Effector memory CD4-positive, alpha-beta T cell (primary cell): ENCODE measurements at places on chromosomes 12 and 14.

DNA sequence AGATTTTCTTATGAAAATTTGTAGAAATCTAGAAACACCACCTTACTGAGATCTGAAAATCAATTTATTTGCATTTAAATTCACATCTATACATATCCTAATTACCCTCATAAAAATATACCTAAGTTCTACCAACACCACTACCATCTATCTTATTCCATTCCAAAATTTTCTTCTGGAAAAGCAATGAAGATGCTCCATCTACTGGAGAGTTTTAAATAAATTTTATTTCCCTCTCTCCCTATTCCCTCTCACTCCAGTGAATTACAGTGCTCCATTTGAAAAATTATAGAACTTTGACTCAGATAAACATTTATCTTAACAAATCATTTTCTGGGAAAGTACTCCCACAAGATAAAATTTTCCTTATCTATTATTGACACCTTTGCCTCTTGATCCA is 2.3 kb upstream of the C14orf39 start:
- peaks cover 6% of the 10 kb centered on the region for H3K27me3 ChIP-seq
- H3K27ac ChIP-seq = no peak overlapping the region
- H3K4me3 ChIP-seq = no peak overlapping the region
- no peak for DNase-seq

DNA sequence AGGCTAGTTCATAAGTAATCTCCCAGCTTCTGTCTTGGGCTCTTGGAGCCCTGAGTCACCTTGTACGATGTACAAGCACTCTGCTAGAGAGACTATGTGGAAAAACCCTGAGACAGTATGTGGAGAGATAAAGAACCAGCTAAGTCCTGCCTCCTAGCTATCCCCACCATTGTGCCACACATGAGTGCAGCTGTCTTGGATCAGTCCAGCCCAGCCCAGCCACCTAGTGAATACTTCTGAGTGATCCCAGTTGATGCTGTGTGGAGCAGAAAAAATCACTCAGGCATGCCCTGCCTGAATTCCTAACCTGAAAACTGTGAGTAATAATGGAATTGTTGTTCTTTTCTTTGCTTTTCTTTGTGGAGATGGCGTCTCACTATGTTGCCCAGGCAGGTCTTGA is 5.1 kb upstream of the SERPINA6 start:
- H3K27ac ChIP-seq = no peak overlapping the region
- no peak for DNase-seq
- no peaks in the 10 kb centered on the region for H3K4me1 ChIP-seq
- no peaks in the 10 kb centered on the region for H3K36me3 ChIP-seq
- no peak overlapping the region for H3K4me3 ChIP-seq

DNA sequence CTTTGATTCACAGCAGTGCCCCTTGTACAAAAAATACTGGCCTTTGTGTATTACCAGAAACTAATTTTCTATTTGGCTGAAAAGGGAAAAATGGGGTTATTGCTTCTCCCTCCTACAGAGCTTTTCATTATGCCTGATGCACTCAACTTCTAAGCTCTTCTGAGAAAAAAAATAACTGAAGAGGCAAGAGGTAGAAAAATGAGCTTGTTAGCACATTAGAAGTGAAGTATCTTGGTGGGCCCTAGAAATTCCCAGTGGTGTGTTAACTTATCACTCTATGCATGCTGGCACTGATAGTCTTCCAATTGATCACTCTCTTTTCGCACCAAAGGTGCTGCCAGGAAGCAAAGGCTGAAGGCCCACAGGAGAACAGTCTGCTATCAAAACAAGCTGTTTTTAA is 17.1 kb downstream of the INSM2 start:
- no peaks in the 10 kb centered on the region for H3K27me3 ChIP-seq
- no peaks in the 10 kb centered on the region for H3K4me1 ChIP-seq
- H3K4me3 ChIP-seq = no peak overlapping the region
- DNase-seq = no peak
- H3K27ac ChIP-seq = no peak overlapping the region
- no peaks in the 10 kb centered on the region for H3K36me3 ChIP-seq

DNA sequence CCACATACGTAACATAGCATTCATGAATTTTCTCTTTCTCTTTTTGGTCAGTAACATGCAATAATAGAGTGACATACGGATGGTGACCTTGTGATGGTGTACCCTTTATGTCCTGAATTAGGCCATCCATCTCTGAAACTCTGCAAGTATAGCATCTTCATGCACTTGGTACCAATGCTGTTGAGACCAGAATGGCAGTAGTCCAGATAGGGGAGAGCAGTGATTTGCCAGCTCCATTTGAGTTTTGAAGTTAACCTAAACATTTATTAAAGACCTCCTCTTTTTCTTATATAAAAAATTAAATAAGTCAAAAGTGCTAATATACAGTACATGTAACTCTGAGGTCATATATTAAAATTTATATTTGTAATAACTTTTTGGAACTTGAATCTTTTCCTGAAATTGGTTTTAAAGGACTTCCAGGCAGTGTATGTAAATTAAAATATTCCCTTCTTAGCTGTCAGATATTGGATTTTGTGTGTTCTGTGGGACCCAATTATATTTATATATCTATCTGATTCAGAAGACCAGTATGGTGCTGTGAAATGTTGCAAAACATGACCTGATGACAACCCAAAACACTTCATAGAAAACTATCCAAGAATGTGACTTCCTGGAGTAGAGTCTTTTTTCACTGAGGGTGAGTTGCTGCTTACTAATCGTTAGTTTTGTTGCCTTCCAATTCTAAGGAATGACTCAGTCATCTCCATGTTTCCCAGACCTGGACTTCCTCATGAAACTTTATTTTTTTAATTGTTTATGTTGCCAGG is 3.5 kb downstream of the ELK3 start:
- H3K36me3 ChIP-seq = no peaks in the 10 kb centered on the region
- H3K4me1 ChIP-seq = peaks cover 41% of the 10 kb centered on the region
- no peak for DNase-seq
- peak overlapping the region; percentile 85 for H3K27ac ChIP-seq
- peak overlapping the region; percentile 60 for H3K4me3 ChIP-seq

DNA sequence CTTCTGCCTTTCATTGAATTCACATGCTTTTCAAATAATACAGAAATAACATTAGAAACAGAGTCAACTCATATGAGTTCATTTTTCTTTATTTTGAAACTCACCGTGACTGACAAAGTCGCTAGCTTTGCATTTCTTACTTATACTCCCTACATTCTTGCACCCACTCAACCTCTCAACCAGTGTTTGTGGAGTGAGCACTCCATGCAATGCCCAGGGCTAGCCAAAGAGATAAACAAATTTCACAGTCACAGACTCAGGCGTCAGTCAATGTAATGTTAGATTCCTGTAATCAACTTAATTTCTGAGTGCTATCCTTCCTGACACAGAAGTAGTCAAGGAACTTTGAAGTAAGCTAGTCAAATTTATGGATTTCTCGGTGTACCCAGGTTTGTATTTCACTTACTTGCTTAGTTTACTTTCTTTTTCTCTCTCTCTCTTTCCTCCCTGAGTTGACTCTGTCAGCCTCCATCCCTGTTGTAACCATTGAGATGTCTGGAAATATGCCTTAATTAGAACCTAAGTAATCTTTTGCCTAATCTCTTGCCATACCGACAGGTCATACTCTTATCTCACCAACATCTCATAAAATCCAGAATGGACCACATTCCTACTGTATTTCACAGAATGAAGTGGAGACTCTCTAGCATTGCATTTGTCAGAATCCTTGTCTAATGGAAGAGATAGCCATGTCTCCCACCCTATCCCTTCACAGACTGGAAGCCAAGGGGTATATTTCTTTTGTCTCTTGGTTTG is 413.0 kb downstream of the AEBP2 start:
- H3K27ac ChIP-seq = no peak overlapping the region
- no peak for DNase-seq
- H3K4me3 ChIP-seq = no peak overlapping the region
- H3K4me1 ChIP-seq = no peaks in the 10 kb centered on the region

DNA sequence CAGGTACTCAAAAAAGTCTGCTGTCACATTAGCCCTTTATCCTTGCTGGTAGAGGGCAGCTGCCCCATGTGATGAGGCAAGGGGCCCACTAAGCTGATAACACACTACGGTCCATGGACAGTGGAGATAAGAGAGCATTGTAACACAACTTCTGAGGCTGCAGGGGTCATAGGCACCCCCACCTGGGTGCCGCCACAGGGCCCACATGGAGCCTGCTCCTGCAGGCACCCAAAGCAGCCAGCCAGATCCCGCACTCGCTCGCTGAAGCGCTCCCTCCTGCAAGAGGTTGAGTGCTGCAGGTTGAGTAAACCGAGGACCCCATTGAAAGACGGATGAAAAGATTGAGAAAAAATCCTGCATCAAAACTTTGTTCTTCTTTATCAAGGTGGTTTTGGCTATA is 566.3 kb upstream of the NOVA1 start:
- no peak overlapping the region for H3K4me3 ChIP-seq
- H3K27me3 ChIP-seq = no peaks in the 10 kb centered on the region
- no peak overlapping the region for H3K27ac ChIP-seq
- H3K36me3 ChIP-seq = no peaks in the 10 kb centered on the region
- H3K4me1 ChIP-seq = no peaks in the 10 kb centered on the region
- DNase-seq = no peak

DNA sequence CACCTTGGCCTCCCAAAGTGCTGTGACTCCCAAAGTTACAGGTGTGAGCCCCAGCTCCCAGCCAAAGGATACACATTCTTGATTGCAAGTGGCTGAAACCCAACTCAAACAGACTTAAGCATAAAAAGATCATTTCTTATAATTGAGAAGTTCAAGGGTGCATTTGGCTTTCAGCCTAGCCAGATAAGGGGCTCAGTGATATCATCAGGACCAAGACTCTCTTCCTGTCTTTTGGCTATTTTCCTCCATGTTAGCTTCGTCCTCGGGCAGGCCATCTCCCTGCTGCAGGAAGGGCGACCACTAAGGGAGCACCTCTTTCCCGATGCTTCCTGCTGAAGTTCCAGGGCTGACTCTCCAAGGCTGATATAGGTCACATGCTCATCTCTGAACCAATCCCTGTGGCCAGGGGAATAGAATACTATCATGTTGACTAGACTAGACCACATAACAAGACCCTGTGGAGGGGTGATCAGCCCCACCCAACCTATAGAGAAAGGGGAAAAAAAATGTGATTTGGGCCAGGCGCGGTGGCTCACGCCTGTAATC is 9.8 kb upstream of the KRT8 start:
- H3K27ac ChIP-seq = no peak overlapping the region
- no peaks in the 10 kb centered on the region for H3K27me3 ChIP-seq
- no peak overlapping the region for H3K4me3 ChIP-seq
- no peaks in the 10 kb centered on the region for H3K4me1 ChIP-seq
- H3K36me3 ChIP-seq = no peaks in the 10 kb centered on the region

GRCh38 chr14:35286003-35286600 is 6.1 kb upstream of the PSMA6 start:
- H3K27ac ChIP-seq = peak overlapping the region; percentile 24
- H3K36me3 ChIP-seq = peaks cover 3% of the 10 kb centered on the region
- no peak overlapping the region for H3K4me3 ChIP-seq
- H3K4me1 ChIP-seq = peaks cover 11% of the 10 kb centered on the region
- no peaks in the 10 kb centered on the region for H3K27me3 ChIP-seq

- peak; percentile 67 for DNase-seq
- H3K27me3 ChIP-seq = no peaks in the 10 kb centered on the region
- H3K36me3 ChIP-seq = peaks cover 20% of the 10 kb centered on the region
- peak within 1 kb of the TSS; percentile 80 for H3K27ac ChIP-seq
- H3K4me1 ChIP-seq = peaks cover 13% of the 10 kb centered on the region
Measured at GRCh38 chr14:74712499-74713394, at the start of the genes AREL1 and FCF1. Gene AREL1, minus strand, starts transcription at chr14:74713080. Its CDS starts 27,465 bp downstream, at chr14:74685615. Gene FCF1, plus strand, starts transcription at chr14:74713144. Its CDS starts 54 bp downstream, at chr14:74713198.

- H3K36me3 ChIP-seq = no peaks in the 10 kb centered on the region
- H3K4me3 ChIP-seq = no peak overlapping the region
- DNase-seq = no peak
- no peaks in the 10 kb centered on the region for H3K4me1 ChIP-seq
Measured at GRCh38 chr12:63317286-63317846, 166.4 kb upstream of the AVPR1A start.

DNA sequence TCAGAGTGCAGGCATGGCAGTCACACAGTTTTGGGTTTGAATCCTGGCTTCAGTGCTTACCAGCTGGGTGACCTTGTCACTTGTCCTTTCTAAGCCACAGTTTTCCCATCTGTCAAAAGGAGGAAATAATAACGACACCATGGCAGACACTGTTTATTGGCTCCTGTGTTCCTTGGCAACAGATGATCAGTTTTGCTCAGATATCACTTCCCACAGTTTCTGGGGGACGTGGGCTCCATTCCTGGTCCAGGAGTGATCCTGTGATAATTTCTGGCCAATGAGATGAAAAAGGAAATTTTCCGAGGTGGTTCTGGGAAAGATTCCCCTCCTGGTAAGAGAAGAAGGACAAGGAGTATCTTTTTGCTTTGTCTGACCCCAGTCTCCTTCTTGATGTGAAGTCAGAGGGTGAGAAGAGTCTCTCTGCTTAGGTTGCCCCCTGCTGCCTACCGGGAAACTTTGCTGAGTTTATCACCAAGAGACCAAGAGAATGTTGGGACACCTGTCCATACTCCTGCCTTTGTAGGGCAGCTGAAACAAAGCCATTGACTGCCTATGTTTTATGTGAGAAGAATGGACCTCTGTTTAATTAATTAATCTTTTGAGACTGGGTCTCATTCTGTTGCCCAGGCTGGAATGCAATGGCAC is 178.9 kb upstream of the NRXN3 start:
- H3K36me3 ChIP-seq = no peaks in the 10 kb centered on the region
- no peaks in the 10 kb centered on the region for H3K4me1 ChIP-seq
- no peak overlapping the region for H3K4me3 ChIP-seq
- no peaks in the 10 kb centered on the region for H3K27me3 ChIP-seq

- H3K36me3 ChIP-seq = no peaks in the 10 kb centered on the region
- H3K27me3 ChIP-seq = no peaks in the 10 kb centered on the region
- no peak for DNase-seq
- H3K4me3 ChIP-seq = no peak overlapping the region
Measured at GRCh38 chr12:131402781-131403396, 308.0 kb upstream of the SFSWAP start.

DNA sequence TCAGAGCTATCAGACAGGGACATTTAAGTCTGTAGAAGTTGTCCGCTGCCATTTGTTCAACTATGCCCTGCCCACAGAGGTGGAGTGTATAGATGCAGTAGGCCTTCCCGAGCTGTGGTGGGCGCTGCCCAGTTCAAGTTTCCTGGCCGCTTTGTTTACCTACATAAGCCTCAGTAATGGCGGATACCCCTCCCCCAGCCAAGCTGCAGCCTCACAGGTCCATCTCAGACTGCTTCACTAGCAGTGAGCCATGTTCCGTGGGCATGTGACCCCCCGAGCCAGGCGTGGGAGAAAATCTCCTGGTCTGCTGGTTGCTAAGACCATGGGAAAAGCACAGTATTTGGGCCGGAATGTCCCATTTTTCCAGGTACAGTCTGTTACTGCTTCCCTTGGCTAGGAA is 165.9 kb downstream of the MIPOL1 start:
- no peak for DNase-seq
- no peaks in the 10 kb centered on the region for H3K36me3 ChIP-seq
- H3K4me1 ChIP-seq = no peaks in the 10 kb centered on the region
- H3K4me3 ChIP-seq = no peak overlapping the region
- no peaks in the 10 kb centered on the region for H3K27me3 ChIP-seq
- no peak overlapping the region for H3K27ac ChIP-seq

GRCh38 chr14:34890937-34891336 is 15.8 kb upstream of the BAZ1A start:
- H3K36me3 ChIP-seq = no peaks in the 10 kb centered on the region
- no peak overlapping the region for H3K27ac ChIP-seq
- H3K4me3 ChIP-seq = no peak overlapping the region
- no peak for DNase-seq
- no peaks in the 10 kb centered on the region for H3K27me3 ChIP-seq
- H3K4me1 ChIP-seq = no peaks in the 10 kb centered on the region
